ENCODE measurements at places on chromosomes 13 and 19.

DNA sequence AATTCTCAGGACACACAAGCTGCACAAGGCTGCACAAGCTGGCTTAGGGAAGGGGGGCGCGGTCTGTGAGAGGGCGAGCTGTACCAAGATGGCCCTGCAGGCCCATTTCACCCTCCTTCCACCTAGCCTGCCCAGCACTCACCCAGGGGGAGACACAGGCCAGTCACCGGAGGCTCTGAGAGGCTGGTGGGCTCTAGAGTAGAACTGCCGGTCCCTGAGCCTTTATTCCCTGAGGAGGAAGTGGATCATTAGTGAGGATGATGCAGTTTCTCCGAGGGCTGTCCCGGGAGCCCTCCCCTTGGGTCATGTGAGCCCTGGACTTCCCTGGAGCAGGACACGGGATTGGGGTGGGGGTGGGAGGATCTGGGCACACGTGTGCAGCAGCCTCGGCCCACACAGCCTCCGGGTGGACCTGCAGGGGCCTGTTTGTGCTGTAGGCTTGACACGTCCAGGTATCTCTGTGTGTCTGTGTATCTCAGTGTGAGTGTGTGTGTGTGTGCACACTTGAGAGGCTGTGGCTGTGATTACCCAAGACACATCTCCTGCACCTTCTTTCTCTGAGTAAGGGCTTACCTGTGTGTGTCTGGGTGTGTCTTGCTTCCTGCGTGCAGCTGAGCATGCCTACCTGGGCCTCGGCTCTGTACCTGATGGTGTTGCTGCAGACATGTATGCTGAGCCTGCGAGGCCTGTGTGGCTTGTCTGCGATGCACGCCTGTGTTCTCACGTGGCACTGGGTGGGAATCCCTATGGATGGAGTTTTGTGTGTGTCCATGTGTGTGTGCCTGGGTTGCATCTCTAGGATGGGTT is at the start of gene ACP5:
Gene ACP5 (minus strand): TSS at position 195 of the 807 bp plus-strand sequence. CDS start 328 bp downstream, outside the sequence.
- no peak for DNase-seq

DNA sequence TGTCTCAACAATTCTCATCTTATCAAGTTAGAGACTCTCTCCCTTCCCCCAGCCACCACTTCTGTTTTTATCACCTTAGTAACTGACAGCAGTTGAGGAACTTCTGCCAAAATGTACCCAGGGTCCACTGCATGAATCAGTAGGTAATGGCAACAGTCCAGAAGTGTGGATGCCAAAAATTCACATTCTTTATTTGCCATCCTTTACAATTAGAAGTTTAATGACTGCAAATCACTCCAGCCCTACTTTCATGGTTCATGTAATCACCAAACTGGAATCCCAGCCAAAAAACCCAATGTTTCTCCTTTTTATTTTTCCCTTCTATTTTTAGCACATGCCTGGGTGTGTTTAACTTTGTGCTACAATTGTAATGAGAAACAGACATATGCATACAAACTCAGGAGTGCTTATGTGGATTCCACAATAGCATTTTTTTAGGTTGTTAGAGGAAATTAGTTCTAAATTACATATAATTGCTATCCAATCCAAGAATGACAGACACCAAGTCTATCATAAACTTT is 243.5 kb downstream of the RGCC start:
- no peak for DNase-seq

DNA sequence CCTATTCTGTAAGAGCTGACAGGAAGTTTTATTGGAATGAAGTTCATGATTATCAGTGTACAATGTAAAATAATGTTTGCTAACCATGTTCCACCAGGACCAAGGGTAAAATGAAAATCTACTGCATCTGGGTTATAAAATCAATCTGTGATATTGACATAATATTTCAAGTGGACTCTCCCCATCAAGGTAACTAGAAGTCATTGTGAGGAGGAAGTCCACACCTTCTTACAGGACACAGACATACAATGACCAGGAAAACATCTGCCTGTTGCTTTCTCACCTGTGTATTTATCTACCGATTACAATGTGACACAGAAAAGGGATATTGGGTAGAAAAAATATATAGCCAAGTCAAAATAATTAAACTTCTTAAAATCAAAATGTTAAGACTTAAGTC is 140.7 kb upstream of the RFC3 start:
- DNase-seq, result no peak

DNA sequence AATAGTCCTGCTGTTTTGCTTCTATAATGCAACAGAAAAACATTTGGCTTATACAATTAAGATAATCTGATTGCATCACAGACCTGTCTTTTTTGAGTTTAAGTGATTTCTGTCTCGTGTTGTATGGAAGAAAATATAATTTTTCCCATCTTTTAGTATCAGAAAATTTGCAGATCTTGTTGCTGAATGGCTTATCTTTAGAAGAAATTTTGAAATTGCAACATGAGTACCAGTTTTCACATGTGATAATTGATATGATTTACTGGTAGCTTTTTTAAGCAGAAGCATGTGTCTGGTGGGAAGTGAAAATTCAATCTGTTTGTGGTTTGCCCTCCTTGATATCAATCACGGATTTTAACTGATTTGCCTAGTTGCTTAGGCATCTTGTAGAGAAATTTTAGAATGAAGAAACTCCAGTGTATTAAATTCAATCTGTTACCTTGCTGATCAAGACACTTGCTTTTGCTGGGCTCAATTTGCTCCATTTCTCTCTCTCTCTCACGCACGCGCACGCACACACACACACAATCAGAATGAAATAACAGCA is 89.8 kb upstream of the MYCBP2 start:
- no peak for DNase-seq

GRCh38 chr19:53871454-53871853 is 3.8 kb downstream of the MYADM start:
- no peak for DNase-seq

GRCh38 chr19:5646703-5647102 is 23.8 kb downstream of the SAFB start:
- no peak for DNase-seq

GRCh38 chr19:46131485-46132143 is 7.1 kb upstream of the IGFL3 start:
- DNase-seq, result no peak
